ENCODE measurements at places on chromosomes 5 and 9.

DNA sequence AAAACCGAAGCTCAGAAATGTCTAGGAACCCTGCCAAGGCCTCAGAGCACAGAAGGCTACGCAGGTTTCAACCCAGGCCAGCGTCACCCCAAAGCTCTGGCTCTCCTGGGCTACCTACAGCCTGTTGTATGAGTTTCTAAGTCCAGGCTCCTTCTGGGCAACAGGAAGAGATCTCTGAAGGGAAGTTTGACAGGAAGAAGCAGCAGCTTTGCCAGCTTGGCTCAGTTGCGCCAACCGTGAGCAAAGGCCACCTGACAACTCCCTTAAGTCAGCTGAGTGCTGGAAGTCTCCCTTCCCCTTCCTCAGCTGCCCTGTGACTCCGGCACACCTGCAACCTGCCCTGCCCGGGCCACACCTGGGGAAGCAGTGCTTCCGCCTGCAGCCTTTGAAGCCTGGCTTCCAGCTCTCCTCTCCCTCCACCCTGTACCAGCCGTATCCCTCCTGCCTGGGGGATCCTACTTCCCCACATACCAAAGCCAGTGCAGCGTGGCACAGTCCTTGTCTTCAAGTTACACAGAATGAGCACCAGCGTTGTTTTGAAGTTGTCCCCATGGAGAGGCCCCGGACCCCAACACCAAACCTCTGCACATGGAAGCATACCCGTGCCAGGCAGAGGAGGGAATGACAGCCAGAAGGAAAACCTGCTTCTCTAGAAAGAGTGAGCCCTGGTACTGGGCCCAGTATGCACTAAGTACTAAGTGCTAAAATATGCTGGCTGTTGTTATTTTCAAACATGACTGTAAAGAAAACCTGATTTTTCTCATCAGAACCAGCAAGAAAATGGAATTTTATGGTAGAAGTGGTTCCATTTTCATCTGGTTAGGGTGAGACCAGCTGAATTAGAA, 36.5 kb downstream of the SHB start:
- no peak for DNase-seq

DNA sequence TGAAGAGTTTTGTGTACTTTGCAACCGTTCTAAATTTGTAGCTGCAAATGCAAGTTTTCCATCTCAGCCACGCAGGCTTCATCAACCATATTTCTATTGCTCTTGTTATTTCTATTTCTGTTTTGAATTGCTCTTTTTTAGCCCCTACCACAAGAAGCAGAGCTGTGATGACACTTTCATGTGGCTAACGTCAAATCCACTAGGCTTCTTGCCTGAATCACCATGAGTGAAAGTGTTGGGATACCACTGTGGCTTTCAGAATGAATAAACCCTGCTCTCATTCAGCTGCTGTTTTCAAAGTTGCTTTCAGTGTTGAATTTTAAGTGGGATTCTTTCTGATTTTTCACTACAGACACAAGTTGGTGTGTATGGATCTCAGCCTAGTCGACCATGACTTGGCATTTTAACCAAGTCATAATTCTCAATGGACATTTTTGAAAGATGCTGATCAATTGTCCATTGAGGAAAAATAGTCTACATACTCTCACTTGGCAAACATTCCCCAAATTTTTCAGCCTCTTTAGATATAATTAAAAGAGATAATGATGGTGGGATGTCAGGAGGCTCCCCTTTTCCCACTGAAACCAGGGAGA, 41.0 kb upstream of the MTAP start:
- DNase-seq, result no peak

DNA sequence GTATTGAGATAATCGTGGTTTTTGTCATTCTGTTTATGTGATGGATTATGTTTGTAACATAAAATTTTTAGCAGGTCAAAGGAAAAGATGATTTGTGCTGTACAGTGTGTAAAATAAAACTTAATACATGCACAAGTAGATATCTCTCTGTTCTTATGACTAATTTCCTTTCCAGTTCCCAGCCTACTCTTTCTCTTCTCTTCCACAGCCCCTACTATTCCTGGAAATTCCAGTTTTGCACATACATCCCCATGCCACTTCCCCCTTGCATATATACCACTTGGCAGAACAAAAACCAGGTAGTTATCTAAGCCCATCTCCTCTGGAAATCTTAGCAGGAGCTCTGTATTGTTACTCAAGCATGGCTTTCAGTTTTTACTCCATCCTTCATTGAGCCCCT, 20.2 kb downstream of the TEK start:
- no peak for DNase-seq

- no peak for DNase-seq
Observed at GRCh38 chr5:3595006-3595961, at the start of gene IRX1. Gene IRX1, plus strand, starts transcription at chr5:3595832. Its CDS starts 274 bp downstream, at chr5:3596106.

- no peak for DNase-seq
Observed at GRCh38 chr5:9567039-9567438, 21.2 kb upstream of the SEMA5A start.

DNA sequence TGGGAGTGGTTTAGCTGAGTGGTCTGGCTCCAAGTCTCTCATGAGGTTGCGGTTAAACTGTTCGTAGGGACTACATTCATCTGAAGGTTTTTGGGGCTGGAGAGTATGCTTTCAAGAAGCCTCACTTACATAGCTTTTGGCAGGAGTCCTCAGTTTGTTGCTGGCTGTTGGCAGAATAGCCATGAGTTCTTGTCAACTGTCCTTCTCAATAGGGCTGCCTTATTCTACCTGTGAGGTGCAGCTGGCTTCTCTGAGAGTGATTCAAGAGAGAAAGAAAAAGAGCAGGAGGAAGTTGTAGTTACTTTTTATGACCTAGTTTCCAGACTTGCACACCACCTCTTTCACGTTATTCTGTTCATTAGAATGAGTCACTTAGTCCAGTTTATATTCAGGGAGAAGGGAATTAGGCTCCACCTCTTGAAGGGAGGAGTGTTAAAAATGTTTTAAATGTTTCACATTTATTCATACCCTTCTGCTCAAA, 33.2 kb downstream of the YTHDC2 start:
- DNase-seq, result no peak

DNA sequence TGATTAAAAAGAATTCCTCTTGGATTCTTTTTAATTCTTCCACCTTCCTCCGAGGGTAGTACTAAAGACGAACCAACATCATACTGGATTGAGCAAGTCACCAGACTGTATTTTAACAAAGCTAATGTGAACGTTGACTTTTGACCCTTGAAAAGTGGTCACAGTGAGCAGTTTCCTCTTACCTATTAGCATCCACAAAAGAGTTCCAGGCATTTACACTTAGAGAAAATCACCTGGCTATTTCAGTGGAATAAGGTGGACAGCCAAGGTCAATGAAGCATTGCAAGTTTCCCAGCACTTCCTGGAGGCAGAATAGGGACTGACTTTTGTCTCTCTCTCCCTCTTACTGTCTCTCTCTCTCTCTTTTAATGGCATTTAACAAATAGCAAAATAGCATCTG, 145.1 kb upstream of the DAB2 start:
- no peak for DNase-seq

DNA sequence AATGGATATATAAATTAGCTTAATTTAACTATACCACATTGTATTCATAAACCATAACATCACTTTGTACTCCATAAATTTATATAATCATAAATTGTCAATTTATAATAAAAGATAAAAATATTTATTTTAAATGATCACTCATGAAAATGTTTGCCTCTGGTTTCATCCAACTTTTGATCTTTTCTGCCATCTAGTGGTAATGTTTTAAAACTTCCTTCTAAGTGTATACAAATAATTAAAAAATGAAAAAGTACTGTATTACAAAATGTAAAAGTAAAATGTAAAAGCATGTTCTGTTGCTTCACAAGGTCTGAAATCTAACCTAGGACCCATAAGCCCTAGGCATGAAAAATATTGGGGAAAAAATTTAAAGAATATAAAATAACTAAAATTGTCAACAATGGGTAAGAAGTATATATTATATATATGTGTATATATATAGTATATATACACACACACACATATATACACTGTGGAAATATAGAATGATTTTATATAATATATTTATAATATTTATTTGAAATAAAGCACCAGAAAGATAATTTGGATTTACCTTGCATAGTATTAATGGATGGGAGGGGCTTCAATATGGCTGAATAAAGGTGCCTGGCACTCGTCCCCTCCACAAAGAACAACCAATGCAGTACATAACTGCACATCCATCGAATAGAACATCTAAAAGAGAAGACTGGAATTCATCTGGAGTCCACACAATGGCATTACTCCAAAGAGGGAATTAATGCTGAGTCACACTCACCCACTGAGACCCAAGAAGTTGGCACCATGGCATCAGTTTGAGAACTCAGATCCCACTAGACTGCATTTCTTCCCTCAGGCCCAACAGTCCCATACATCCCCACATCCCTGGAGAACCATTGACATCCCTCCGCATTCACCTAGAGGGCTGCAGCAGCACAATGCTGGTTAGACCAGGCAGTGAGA, 32.5 kb downstream of the ANXA1 start:
- DNase-seq, result no peak

DNA sequence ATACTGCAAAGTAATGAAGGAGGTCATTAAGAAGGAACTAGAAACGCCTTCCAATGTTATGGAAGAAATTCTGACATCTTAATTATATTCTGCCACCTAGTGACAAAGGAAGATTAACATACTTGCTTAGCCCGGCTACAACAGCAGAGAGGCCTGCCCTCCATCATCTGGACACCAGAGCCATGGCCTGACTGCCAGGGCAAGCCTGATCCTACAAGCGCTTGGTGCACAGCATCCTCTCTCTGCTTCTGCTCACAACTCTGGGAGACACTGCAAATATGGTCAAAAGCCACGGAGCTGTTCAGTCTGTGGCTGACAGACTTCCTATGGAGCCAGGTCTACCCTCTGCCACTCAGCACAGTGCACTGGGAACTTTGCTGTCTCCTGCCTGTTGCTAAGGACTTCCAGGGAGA, 87.3 kb upstream of the SLC44A1 start:
- peak; percentile 62 for DNase-seq

GRCh38 chr9:15286161-15286821, 20.7 kb downstream of the TTC39B start:
- no peak for DNase-seq

- DNase-seq, result no peak
Observed at GRCh38 chr5:130964231-130965202, 200.5 kb downstream of the HINT1 start.

DNA sequence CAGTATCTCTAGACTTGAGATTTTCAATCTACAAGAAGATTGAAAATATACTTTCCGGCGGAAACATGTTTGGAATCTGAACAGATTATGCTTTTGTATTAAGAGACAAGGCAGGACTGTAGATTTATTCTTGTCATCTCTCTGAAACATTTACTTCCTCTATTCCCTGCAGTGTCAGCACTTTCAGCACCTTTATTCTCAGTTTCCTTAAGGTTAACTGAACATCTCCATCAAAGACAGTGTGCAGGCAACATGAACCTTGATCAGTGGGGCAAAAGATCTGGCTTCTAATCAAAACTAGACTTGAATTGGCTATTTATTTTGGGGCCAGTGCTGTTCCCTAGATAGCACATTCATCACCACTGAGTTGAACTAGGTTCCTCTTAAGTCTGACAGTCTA, 129.9 kb upstream of the HCN1 start:
- no peak for DNase-seq

GRCh38 chr5:173301695-173302545, 26.3 kb downstream of the STC2 start:
- DNase-seq, result no peak

DNA sequence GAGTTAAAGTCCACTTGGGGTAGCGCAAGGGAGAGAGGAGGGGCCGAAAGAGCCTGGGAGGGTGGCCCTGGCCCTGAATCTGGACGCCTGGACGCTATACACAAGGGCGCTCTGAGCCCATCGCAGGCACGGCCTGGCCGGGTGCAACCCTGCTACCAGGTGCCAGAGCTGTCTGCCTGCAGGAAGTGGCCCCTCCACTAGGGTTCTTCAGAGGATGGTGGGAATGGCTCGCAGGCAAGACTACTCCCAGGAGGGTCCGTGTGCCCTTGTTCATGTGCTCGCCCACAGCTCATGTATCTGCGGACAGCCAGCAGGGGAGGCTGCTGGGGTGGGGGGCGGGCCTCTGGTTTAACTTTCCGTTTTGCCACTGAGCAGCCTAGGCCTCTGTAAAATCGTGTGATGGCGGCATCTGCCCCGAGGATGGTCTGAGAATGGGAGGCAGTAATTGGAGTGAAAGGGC, 1.4 kb upstream of the NKD2 start:
- DNase-seq, result no peak

- DNase-seq, result no peak
Observed at GRCh38 chr5:125295405-125295872, 549.0 kb upstream of the ZNF608 start.

DNA sequence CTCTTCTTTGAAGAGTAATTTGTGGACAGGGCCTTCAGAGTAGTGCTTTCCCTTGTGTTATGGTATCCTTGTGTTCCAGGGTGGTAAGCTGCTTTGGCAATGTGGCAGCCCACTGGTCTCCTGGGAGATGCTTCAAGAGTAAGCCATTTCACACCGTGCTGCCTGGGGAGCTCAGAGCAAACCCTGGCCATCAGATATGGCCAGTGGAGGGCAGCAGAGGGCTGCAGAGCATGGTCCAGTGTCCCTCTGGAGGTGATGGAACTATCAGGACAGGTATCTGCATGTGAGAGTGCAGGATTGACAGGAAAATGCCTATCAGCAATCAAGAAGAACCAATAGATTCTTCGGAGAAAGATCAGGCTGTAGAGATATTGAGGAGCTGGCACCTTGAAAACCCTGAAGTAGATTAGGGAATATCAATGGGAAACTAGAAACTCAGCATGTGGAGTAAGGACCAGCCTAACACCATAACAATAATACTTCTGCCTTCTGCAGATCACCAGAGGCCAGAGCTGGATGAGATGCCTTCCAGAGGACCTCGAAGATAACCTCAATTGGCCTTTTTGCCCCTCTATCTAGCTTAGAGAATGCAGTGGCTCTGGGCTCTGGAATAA, 90.8 kb downstream of the PLPPR1 start:
- DNase-seq, result no peak

DNA sequence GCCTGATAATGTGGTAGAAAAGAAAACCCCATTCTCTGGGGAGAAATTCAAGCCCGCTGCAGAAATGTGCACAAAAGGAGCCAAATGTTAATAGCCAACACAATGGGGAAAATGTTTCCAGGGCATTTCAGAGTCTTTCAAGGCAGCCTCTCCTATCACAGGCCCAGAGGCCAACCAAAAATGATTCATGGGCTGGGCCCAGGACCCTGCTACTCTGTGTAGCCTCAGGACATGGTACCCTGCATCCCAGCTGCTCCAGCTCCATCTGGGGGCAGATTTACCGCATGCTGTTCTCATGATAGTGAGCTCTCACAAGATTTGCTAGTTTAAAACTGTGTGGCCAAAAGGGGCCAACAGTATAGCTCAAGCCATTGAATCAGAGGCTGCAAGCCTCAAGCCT, 41.1 kb downstream of the RAPGEF6 start:
- no peak for DNase-seq

- DNase-seq, result no peak
Observed at GRCh38 chr5:141077826-141078225, 16.6 kb upstream of the PCDHB2 start.

- no peak for DNase-seq
Observed at GRCh38 chr5:76537073-76537543, 86.1 kb downstream of the F2RL2 start.
